Hematopoietic multipotent progenitor cell (in vitro differentiated cells): ENCODE measurements at places on chromosomes 7 and 10.

DNA sequence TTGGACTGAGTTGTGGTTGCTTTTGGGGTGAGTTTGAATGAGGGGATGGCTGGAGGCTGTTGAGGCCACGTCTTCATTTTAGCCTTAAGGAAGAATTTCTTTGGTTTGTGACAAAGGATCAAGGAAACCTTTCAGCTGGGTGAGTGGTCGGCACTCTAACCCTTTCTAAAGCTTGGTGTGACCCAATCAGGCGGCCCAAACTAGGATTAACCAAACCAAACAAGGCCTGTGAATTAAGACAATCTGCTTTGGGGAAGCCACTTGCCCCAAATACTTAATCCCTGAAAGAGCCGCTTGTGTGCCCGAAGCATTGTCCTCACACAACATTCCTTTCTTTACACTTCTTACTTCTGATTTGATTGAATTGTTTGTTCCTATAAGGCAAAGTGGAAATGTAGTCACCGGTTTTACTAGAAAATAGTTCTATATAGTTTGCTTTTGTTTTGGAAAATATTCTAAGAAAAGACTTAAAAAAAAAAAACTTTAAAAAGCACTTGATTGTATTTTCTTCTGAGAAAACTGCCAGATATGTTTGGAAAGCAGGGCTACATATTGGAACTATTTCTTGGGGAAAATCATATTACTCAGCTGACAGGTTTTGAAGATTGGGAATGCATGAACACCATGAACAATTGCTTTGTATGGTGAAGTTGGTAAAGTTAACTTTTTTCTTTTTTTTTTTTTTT, 272.4 kb upstream of the BMPER start:
- no peak for DNase-seq

GRCh38 chr7:64551375-64552142, 11.3 kb downstream of the ZNF680 start:
- DNase-seq: no peak

GRCh38 chr10:69860271-69860670, 58.6 kb downstream of the COL13A1 start:
- DNase-seq: no peak

DNA sequence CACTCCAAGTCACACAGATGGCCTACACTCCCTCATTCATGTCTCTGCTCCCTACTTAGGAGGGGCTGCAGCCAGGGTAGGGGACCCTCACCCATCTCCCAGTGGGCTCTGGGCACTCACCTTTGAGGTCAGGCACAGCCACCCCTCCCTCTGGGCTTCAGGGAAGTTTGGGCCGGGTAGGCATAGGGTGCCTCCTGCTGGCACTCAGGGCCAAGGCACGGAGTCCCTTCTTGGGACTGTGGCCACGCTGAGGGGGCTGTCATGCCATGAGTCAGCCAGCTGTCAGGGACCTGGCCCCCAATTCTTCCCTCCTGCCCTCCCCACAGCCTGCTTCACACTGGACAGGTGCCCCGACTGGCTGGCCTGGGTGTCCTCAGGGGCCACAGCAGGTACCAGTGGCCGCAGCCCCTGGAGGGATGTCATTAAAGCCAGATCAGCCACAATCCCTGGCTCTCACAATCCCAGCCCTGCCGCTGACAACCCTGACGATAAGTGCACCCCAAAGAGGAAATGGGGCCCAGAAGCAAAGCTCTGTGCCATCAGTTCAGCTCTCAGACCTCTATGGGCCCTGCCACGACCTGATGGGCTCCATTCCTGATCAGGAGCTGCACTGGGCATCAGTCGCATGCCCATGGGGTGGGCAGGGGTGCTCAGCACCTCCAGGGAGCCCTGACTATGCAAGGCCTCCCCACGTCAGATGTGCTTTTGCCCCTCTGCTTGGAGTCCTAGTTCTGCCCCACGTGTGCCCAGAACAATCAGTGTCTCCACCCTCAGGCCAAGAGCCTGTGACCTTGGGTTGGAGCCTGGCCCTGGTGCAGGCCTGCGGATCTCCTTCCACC, 34.1 kb upstream of the RET start:
- no peak for DNase-seq
